Stimulated activated CD8-positive, alpha-beta memory T cell treated with anti-CD3 and anti-CD28 coated beads, Interleukin-4, amount 100 ng/mL, for 1 hour (primary cell): ENCODE measurements at places on chromosomes 1 and 21.

- no peak for DNase-seq
These were observed 116.0 kb downstream of the TOMM20 start for GRCh38 chr1:235012436-235013210.

DNA sequence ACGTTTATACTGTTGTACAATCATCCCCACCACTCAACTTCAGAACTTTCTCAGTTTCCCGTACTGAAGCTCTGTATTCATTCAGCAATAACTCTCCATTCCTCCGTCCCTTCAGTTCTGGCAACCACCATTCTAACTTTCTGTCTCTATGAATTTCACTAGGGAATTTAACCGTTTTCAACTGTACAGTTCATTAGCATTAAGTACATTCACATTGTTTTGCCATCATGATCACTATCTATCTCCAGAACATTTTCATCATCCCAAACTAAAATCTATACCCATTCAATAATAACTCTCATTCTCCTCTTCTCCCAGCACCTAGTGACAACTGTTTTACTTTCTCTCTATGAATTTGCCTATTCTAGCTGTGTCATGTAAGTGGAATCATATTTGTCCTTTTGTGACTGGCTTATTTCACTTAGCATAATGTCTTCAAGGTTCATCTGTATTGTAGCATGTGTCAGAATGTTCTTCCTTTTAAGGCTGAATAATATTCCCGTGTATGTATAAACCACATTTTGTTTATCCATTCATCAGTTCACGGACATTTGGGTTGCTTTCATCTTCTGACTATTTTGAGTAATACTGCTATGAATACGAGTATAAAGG, 75.0 kb downstream of the CEP350 start:
- DNase-seq, result no peak

GRCh38 chr1:61496501-61496900, 228.4 kb downstream of the TM2D1 start:
- DNase-seq, result no peak

- no peak for DNase-seq
These were observed 57.8 kb downstream of the TMEM53 start for GRCh38 chr1:44616284-44616990.

GRCh38 chr1:233300326-233300725, 4.8 kb upstream of the PCNX2 start:
- DNase-seq, result no peak

DNA sequence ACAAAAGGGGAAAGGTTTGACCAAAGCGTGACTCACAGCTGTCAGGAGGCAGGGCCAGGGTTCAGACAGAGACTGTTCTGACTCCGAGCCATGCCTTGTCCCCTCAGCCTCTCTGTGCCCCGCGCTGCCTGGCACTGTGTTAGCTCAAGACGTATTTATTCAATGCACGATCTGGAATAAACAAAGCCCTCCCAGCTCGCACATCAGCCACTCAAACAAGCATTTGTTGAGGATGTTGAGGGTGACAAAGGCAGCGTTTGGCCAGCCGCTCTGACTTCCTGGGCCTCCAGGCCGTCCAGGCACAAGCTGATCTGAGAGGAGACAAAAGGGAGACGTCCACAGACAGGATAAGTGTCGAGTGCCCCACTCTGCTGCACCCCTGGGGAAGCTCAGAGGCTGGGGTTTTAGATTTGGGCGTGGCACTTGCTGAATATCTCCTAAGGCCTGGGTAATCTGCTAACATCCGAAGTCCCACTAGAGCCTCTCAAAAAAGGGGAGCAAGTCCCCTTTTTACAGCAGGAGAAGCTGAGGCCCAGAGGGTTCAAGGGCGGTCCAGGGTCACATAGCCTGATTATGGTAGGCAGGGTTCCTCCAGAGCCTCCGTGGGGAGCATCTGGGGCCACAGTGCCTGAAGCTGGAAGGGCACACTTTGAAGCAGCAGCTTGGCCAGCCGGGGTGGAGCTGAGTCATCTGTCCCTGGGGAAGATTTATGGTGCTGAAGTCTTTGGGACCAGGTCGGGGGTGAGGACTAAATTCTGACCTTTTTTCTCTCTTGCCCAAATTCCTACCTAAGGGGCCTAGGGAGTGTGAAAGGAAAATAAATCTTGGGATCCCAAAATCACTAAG, 95.9 kb downstream of the SPSB1 start:
- no peak for DNase-seq

GRCh38 chr1:108121358-108122143, 78.6 kb downstream of the SLC25A24 start:
- DNase-seq, result no peak

DNA sequence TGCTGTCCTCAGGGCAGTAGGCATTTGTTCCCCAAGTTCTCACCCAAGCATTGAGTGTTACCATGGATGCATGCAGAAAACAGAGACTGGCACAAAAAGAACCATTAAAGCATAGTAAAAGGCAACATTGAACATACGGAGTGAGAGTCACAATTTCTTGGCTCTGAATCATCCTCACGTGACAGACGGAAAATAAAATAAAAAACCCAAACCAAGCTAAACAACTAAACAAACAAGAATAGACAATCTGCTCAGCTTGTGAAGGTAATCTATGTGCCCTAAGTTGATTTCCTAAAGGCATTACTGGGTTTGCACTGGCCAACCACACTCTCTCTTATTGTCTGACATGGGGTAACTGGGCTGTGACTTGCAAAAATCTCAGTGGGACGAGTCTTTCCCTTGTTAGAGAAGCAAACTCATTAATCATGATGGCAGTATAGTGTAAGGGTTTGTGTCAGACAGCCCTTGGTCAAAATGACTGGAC, 306.0 kb downstream of the ASTN1 start:
- no peak for DNase-seq
